ENCODE measurements at places on chromosomes 6 and 20.

DNA sequence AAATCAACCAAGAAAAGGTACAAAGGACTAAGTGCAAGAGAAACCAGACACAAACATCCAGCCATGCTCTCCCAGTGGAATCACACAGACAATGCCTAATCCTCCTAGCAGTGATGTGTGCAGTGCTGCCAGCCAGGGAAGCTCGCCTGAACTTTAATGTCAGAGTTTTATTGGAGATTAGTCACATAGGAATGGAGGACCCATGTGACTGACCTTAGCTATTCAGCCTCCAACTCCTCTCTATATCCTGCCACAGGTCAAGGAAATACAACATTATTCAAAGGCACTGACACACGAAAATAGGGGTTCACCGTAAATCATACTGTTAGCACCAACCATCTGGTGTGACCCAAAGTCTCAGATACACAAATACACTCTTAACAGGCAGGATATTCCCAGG is 684.6 kb downstream of the DOK5 start:
- DNase-seq: no peak

DNA sequence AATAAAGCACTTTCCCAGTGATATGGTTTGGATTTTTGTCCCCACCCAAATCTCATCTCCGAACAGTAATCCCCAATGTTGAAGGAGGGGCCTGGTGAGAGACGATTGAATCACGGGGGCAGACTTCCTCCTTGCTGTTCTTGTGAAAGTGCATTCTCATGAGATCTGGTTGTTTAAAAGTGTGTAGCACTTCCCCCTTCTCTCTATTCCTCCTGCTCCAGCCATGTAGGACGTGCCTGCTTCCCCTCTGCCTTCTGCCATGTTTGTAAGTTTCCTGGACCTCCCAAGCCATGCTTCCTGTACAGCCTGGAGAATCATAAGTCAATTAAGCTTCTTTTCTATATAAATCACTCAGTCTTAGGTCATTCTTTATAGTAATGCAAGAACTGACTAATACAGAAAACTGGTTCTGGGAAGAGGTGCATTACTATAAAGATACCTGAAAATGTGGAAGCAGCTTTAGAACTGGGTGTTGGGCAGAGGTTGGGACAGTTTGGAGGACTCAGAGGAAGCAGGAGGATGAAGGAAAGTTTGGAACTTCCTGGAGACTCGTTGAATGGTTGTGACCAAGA is 7.4 kb downstream of the EPM2A start:
- no peak for DNase-seq

- no peak for DNase-seq
Measured at GRCh38 chr6:104527761-104528415, 331.8 kb downstream of the HACE1 start.

DNA sequence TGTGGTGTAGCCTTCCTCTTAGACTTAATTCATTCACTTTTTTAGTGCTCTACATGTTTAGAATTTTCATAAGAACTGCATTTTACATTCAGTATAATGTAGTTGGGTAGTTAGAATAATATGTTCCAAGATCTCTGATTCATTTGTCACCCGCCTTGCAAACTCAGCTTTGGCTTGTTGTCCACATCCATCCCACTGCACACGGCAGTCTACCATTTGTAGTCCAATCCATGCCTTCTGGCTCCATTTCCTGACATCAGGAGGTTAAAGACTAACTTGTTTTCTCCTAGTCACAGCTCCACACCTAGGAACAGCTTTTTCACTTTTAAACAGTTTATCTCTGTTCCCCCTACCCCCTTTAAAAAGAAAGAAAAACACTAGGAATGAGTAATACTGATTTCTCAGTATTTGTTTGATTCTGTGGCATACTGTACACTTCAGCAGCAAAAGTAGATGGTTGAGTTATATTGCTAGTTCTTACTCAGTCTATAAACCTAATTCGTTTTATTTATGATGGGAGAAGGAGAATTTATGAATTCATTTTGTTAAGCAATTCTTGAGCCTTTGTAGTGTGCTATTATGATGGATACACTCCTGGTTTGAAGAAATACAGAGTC is 180.9 kb downstream of the ARID1B start:
- DNase-seq: no peak

GRCh38 chr6:89287351-89288028 is 27.6 kb downstream of the GABRR2 start:
- DNase-seq: no peak

GRCh38 chr20:17869295-17869994 is 99.1 kb downstream of the SNX5 start:
- no peak for DNase-seq

GRCh38 chr6:170125456-170126300 is 165.2 kb downstream of the DLL1 start:
- DNase-seq: no peak

GRCh38 chr20:46108976-46109375 is 9.1 kb upstream of the CD40 start:
- no peak for DNase-seq

- DNase-seq: no peak
Measured at GRCh38 chr6:129510950-129511349, 199.0 kb downstream of the ARHGAP18 start.

GRCh38 chr20:60069656-60070055 is 111.4 kb downstream of the CDH26 start:
- no peak for DNase-seq

DNA sequence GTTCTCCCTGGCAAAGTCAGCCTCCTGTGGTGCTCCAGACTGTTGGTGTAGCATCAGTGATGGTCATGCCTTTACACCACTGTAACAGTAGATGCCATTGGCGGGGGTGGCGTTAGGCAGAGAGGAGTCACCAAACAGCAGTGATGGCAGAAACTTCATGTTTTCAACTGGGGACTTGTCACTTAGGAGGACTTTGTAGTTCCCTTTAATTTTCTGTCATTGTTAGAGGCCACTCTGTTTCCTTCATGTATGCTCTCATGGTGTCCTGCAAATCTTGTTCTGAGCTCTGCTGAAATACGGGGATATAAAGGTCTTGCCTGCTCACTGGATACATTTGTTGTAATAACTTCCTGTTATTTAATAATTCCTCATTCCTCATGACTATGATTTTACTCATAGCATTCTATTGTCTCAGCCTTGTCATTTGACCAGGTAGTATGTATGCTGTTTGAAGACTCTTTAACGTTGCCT is 4.6 kb downstream of the MAP3K4 start:
- DNase-seq: no peak

- no peak for DNase-seq
Measured at GRCh38 chr6:12238219-12238618, 51.9 kb upstream of the EDN1 start.

DNA sequence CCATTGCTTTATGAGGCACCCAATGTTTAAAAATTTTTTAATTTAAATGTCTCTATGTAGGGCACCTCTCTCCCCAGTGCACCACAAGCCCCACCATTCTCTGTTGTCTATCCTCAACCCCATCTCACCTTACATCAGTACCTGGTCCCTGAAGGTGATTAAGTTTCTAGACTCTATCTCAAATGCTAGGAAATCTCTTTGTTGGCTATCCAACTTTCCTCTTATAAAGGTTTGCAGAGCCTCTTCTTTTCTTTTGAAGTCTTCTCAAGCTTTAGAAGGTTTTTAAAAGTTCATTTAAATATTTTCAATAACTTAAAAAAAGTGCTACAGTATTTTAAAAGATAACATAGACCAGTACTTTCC is 76.5 kb upstream of the TBC1D7 start:
- no peak for DNase-seq

GRCh38 chr20:35700625-35701148 is 1.5 kb downstream of the ROMO1 start:
- no peak for DNase-seq

GRCh38 chr6:41722969-41723529 is 12.4 kb downstream of the TFEB start:
- no peak for DNase-seq

DNA sequence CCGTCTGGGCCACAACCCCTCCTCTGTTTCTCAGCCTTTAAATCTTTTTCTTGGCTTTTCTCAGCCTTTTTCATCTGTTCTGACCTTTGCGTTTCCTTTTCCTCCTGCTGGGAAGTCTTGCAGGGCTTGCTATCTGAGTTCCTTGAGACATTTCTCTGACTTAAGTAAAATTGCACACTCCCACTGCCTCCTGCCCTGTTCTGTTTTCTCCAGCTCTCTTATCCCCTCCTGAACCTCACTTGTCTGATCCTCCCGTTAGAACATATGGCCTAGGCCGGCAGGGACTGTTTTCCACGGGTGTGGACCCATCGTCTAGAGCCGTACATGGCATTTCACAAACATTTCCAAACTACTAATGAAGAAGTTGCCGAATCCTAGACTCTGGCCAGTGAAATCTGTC is 63.0 kb downstream of the ARID1B start:
- DNase-seq: no peak

DNA sequence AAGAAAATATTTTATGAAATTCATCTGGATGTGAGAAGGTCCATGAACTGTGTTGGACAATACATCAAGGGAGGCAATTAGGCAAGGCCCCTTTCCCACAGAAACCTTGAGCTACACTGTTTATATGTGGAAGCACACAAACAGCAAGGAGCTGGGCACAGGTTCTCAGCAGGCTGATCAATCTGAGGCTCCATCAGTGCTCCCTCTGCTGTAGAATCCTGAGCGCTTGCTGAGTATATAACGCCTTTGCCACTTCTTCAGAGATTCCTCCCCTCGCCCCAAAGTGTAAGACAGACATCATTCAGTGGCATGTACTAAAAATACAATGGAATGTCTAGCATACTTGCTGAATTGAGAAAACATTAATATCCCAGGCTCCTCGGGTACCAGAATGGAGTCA is 146.9 kb downstream of the PRKN start:
- no peak for DNase-seq

DNA sequence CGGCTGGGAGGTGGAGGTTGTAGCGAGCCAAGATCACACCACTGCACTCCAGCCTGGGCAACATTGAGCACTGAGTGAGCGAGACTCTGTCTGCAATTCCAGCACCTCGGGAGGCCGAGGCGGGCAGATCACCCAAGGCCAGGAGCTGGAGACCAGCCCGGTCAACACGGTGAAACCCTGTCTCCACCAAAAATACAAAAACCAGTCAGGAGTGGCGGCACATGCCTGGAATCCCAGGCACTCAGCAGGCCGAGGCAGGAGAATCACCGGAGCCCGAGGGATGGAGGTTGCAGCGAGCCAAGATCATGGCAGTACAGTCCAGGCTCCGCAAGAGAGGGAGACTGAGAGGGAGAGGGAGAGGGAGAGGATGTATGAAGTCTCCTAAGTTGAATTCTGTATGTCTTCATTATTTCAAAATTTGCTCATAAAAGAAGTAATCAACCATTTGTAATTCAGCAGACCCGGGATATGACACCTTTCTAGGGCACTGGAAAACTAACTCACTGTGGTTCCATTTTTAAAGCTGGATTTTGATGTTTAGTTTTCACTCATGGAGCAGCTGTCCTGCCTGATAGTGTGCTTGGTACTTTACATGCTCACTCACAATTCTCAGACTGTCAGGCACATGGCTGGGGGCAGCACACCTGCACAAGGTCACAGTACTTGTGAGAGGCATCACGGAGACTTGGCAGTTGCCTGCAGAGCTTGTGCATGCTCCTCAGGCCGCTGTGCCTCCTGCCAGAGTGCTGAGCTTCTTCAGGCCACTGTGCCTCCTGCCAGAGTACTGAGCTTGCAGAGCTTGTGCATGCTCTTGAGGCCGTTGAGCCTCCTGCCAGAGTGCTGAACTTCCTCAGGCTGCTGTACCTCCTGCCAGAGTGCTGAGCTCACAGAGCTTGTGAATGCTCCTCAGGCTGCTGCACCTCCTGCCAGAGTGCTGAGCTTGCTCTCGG is 106.2 kb downstream of the ERMARD start:
- no peak for DNase-seq

DNA sequence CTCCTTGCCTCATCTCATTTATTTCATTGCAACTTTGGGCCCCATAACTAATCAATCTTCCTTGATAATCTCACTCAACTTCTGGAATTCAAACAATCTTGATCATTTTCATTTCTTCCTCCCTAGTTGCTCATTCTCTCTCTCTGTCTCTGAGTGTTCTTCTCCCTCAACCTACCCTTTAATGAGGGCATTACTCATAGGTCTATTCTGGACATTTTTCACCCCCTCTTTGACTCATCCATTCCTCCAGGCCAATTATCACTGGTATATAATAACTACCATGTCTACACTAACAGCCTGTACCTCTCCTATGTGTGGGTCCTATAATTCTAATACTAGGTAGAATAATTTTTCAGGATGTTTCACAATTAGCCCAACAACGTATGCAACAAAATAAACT is 78.8 kb downstream of the COL21A1 start:
- no peak for DNase-seq

GRCh38 chr20:36854348-36855240 is 21.3 kb upstream of the TLDC2 start:
- DNase-seq: no peak

GRCh38 chr20:59030911-59031563 is 1.1 kb downstream of the ATP5F1E start:
- no peak for DNase-seq

DNA sequence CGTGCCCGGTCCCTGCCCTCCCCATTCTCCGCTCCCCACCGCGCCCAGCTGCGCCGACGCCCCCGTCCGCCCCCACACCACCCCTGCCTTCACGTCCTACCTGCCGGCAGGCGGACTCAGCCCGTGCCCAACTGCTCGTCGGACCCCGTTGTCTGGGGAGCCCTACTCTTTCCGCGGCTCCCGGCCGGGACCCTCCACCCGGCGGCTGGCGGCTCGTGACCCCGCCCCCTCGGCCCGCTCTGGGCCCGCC is at the start of gene SERAC1:
Gene SERAC1, minus strand, starts transcription at position 223 of the 250 bp plus-strand sequence. CDS start 9,899 bp downstream, outside the sequence.
- no peak for DNase-seq

DNA sequence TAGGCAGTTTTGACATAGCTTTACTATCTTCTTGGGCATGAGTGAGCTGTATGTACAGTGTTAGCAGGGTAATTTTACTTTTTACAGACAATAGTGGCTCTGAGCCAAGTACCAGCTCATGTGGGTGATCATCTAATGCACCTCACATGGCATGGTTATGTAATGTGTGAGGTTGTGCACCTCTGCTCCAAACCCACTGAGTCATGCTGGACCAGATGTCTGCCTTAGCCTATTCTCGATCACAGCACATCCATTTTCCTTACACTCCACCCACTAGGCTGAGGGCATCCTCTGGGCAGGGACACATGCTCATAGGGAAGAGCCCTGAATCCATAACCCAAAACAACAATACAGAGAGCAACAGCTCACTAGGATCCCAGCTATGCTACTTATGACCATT is 71.6 kb upstream of the FBXL4 start:
- DNase-seq: no peak
